Stimulated activated CD8-positive, alpha-beta memory T cell treated with anti-CD3 and anti-CD28 coated beads, Interleukin-7, amount 100 ng/mL, for 1 hour (primary cell): ENCODE measurements at places on chromosomes 16 and 17.

- no peak for DNase-seq
These were observed 11.0 kb downstream of the SALL1 start for GRCh38 chr16:51140112-51140511.

DNA sequence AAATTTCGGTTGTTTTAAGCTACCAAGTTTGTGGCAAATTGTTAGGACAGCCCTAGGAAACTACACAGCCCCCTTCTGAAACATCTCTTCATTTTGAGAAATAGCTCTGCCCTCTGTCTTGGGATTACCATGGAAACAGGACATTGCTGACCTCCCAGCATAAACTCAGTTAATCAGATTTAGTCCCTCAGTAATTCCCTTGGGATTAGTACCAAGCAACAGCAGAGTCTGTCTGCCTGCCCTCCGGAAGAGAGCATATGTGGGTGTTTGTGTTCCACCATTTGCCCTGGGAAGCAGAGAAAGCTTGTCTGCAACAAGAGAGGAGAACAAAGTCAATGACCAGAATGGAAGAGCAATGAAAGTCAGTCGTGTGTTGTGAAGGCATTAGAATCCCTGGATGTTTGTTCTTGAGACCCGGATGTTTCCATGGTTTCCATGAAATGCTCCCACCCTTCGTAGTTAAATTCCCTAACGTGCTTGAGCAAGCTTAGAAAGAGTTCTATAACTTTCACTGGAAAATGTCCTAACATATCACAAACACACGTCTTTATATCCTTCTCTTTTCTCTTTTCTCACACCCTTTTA is 26.2 kb downstream of the NUDT7 start:
- no peak for DNase-seq

DNA sequence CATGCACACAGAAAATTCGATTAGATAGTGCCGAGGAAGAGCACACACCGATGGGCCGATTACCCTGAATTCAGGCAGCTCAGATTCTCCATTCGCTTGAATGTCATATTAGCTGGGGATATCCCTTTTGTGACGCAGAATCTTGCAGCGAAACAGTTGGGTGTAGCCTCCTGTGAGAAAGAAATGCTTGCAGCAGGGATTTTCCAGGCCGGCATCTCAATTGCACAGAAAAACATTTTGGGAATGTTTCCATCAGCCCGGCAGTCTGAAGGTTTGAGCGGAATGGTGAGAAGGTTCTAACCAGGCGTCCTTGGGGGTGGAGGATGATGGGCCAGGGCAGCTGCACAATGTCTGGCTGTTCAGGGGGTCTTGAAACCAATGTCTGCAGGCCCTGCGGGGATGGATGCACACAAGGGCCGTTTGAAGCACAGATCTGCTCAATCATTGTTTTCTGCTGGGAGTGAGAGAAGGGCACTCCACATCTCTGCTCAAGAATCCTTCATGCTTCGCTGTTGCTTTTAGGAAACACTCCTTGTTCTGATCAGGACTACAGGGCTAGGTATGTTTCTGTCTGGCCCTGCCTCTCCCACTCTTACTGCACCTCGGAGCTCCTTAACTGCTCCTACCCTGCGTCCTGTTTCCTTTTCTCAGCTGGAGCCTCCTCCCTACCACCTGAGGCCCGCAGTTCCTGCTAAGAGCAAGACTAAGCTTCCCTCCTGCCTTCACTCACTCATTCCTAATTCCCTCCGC is 94.6 kb downstream of the CMIP start:
- DNase-seq: no peak

DNA sequence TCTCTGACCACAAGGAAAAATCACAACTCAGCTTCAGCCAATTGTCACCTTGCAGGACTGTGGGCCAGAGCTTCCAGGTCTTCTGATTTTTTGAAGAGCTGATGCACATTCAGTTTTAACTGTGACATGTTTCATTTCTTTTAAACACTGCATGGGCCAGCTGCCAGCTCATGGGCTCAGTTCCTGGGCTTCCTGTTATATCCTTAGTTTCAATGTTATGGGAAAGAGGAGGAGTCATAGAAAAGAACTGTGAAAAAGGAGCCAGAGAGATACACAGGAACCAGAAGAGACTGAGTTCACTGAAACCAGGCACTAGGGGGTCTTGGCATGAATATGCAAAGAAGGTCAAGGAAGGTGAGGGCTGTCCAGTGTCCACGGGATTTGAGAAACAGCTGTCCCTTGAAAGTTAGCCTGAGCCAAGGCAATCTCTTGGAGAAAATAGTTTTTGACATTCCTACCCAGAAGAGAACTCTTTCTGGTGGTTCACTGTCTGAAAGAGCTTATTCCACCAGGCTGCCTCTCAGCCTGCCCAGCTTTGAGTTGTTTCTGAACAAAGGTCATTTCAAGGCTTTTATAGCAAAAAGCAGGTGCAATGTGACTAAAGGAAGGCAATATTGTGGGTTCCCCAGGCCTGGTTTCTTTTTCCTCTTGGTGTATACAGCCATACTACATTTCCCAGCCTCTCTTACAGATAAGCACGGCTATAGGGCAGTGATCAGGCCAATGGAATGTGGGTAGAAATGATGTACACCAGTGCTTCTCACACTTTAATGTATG is 10.5 kb downstream of the PDILT start:
- DNase-seq: no peak

- no peak for DNase-seq
These were observed 52.5 kb downstream of the SMG6 start for GRCh38 chr17:2251098-2251497.

GRCh38 chr17:38544175-38544838 is 61.4 kb downstream of the SRCIN1 start:
- DNase-seq: no peak

GRCh38 chr17:4422864-4423263 is 10.9 kb upstream of the SPNS3 start:
- no peak for DNase-seq

DNA sequence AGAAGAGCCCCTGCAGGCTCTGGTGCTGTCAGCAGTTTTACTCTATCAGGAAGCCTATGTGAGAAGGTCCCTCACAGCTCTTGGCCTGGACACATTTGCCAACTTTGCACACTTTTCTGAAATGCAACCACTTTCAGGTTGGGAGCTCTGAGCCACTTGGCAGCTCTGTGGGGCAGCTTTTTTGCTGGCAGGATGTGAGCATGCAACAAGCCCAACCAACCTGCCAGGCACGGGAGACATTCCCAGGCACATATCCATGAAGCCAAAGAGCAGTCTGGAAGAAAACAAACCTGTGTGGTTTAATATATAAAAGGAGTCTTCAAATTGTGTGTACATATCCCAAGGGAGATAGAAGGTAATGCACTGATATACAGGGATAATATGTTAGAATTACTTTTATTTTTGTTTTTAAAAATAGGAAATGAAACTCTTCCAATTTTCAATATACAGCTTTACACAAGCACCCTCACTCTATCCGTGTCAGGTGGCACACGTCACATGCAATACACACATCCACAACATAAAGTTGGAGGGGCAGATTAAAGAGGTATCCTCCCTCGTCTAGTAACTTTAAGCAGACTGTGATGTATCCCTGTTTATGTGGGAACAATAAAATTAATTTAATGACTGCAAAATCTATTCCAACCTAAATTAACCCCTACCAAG is 57.4 kb upstream of the COX10 start:
- no peak for DNase-seq

- no peak for DNase-seq
These were observed 185.4 kb upstream of the RPL38 start for GRCh38 chr17:74018115-74018514.

GRCh38 chr16:85845266-85845665 is 45.8 kb downstream of the COX4I1 start:
- no peak for DNase-seq

DNA sequence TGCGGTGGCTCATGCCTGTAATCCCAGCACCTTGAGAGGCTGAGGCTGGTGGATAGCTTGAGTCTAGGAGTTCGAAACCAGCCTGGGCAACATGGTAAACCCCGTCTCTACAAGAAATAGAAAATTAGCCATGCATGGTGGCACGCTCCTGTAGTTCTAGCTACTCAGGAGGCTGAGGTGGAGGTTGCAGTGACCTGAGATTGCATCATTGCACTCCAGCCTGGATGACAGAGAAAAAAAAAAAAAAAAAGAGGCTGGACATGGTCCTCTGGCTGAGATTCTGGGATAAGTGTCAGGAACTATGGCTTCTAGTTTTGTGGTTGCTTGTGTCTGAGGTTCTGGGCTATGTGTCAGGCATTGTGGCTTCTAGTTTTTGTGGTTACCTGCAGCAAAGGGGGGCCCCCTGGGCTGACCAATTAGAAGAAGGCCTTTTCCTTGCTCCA is 7.0 kb downstream of the KSR1 start:
- no peak for DNase-seq

- no peak for DNase-seq
These were observed 415 bp downstream of the ABCA5 start for GRCh38 chr17:69326377-69327059.

GRCh38 chr16:57830890-57831484 is 28.7 kb upstream of the KIFC3 start:
- DNase-seq: no peak

DNA sequence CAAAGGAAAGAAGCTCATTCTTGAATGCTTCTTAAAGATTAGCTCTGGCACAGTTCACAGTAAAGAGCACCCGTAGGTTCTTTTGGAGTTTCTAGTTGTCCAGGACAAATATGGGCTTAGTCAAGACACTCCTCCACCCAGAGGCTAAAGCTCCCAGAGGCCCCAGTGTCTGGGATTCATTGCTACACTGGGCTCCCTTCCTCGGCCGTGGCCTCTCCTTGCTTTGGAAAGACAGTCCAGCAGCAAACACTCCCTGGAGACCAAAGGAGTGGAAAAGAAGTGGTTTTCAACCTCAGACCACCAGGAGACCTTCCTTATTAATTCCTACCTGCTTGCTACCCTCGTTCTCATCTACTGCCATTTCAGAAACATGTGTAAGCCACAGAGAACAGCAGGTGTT is 17.1 kb downstream of the PHB1 start:
- DNase-seq: no peak

- DNase-seq: no peak
These were observed 48.3 kb downstream of the C17orf67 start for GRCh38 chr17:56785405-56785804.

- no peak for DNase-seq
These were observed 12.2 kb downstream of the UNC119 start for GRCh38 chr17:28540231-28540630.

- no peak for DNase-seq
These were observed 11.7 kb downstream of the SGCA start for GRCh38 chr17:50177476-50177875.

DNA sequence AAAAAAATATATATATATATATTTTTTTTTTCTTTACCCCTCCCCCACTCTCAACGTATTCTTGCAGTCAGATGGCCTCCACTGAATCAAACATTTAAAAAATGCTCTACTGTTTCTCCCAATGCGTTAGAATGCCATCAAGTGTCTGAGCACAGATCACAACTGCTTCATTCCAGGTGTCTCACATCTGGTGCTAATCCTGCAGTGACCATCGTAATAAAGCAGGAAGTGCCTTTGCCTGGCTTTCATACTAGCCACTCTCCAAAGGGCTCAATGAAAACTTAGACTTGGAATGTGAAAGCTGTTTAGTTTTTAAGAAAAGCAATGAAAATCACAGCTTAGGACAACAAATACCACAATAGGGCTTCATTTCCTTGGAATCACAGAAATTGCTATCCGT is 37.2 kb downstream of the SKAP1 start:
- no peak for DNase-seq

DNA sequence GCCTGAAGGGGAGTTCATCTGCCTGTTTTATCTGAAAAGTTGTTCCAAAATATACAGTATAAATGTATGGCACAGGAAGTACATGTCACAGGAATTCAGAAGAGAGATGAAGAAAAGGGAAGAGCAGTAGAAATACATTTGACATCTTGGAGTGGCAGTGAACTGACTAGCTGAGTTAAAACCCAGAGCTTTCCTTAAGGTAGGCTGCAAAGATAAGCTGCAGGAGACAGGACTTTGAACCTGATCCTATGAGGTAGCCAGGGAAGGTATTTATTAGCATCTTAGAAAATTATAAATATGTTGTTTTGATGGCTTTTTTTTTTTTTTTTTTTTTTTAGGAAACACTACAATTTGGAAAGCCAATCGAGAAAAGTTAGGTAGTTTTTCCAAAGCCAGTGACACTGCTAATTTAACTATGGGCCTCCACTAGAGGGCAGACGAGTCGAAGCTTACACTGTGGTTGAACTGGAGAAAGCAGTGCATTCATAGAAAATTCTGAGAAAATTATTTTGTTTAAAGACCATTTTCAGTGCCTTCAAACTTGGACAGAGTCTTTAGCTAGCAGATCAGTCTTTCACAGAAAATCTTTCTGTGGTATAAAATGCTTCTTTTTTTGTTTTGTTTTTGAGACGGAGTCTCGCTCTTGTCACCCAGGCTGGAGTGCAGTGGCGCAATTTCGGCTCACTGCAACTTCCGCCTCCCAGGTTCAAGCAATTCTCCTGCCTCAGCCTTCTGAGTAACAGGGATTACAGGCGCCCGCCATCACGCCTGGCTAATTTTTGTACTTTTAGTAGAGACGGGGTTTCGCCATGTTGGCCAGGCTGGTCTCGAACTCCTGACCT is 122.3 kb downstream of the SSH2 start:
- peak; percentile 39 for DNase-seq

- no peak for DNase-seq
These were observed 261.6 kb upstream of the TNRC6C start for GRCh38 chr17:77696721-77697460.

DNA sequence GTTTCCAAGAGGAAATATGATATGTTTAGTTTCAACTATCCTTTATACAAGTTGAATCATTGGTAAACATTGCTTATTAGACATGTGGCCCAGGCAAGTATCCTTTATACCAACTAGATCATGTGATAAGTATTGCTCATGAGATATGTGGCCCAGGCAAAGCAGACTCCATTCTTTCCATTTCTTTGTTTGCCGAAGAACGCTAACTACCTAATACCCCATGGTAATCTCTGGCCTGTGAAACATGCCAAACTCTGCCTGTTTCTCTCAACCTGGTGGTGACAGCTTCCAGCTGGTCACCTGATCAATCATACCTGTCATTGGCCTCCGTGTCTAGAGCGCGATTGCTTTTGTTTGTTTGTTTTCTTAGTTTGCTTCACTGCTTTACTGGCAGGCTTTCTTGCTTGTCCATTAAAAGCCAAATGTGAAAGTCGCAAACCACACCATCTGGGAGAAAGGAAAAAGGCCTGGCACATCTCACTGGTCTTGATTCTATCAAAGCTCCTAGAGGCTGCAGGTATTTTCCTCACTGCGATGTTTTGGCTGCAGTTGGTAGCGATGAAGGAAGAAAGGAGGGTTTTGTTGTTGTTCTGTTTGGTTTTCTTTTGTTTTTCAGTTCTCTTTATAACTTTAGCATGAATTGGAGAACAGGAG is 686.2 kb downstream of the KCNJ2 start:
- no peak for DNase-seq

GRCh38 chr16:10964891-10965326 is 20.5 kb downstream of the CLEC16A start:
- no peak for DNase-seq

DNA sequence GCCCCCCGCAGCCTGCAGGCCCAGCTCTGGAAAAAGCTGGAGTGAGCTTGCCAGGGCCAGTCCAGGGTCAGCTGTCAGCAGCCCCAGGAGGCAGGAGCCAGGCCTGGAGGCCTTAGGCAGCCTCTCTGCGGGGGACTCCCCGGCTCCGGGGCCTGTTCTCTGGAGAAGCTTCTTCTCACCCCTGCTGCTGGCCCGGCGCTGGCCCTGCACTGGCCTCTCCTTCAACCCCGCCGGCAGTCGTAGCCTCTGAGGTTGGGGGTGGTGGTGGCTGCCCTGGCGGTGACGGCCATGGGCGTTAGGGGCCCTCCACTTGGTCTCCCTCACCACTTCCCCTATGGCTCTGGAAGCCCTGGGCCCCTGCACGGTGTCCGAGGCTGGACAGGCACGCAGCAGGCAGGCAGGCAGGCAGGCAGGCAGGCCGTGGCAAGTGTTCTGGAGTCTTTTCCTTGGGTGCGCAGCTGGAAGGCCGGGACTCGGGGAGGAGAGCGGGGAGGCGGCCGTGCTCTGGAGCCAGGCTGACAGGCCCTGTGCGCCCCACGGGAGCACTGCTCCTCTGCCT is 2.1 kb downstream of the FOXF1 start:
- no peak for DNase-seq
